ENCODE measurements at places on chromosomes 2 and 18. TPM values are rescaled to one million over a fixed set of nuclear protein-coding genes. Genes with fewer than 3 reads are reported as not detected.

- H3K4me3 ChIP-seq = no peak overlapping the region
- peaks cover 4% of the 10 kb centered on the region for H3K4me1 ChIP-seq
- DNase-seq = peak; percentile 3
- H3K36me3 ChIP-seq = no peaks in the 10 kb centered on the region
- no peaks in the 10 kb centered on the region for H3K27me3 ChIP-seq
- H3K27ac ChIP-seq = no peak overlapping the region
Measured at GRCh38 chr18:49020129-49020528, 69.4 kb upstream of the SMAD7 start.

DNA sequence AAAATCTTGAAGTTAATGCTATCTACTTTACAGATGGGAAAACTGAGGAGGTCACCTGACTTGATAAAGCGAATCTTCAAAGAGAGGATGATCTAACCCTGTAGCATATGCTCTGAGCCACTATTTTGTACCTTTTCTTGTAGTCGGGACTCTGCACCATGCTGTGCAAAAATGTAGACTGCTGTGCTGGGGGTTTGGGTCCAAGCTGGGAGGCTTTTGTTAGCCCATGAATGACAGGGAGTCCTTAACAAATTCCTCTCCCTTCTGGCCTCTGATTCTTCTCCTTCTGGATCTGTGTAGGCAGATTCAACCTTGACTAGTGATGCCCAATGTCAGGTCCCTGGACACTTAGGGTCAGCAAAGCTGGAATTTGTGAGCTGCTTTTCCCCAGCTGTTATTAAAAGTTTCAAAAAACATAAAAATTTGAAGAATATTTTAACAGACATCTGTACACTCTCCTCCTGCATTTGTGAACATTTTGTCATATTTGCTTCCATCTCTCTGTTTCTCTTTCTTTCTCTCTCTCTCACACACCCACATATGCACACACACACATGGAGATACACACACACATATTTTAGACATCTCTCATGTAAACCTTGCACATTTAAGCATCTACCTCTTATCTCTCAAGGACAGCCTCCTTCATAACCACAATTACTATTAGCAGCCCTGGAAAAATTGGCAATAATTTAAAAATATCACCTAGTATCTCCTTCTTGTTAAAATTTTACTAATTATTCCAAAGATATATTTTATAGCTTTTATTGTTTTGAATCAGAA is 335.0 kb upstream of the TRIB2 start:
- H3K4me3 ChIP-seq = no peak overlapping the region
- no peaks in the 10 kb centered on the region for H3K4me1 ChIP-seq
- DNase-seq = no peak
- no peaks in the 10 kb centered on the region for H3K36me3 ChIP-seq
- H3K27me3 ChIP-seq = no peaks in the 10 kb centered on the region
- H3K27ac ChIP-seq = no peak overlapping the region

Gene CTAGE1
- not detected for total RNA-seq

Gene HNMT
- 21.5 TPM for total RNA-seq

DNA sequence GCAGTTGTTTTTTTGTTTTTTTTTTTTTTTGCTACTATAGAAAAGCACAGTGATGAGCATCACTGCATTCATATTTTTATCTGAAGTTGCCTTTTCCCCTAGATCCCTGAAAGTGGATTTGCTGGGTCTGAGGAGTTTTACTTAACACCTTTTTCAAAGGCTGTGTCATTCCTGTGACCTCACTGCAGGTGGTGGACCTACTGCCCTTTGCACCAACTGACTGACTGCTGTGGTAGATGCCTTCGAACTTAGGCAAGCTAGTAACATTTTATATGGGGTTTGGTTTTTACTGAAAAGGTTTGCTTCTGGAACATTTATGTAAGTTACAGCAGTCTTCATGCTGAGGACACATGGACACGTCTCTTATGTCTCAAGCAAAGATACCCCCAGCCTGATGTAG is 36.2 kb downstream of the SPTBN1 start:
- peaks cover 11% of the 10 kb centered on the region for H3K4me1 ChIP-seq
- H3K4me3 ChIP-seq = no peak overlapping the region
- H3K27me3 ChIP-seq = no peaks in the 10 kb centered on the region
- no peak overlapping the region for H3K27ac ChIP-seq
- no peaks in the 10 kb centered on the region for H3K36me3 ChIP-seq

Gene CPO
- total RNA-seq = 0.90 TPM
